ENCODE measurements at places on chromosomes 6 and 20. TPM values are rescaled to one million over a fixed set of nuclear protein-coding genes. Genes with fewer than 3 reads are reported as not detected.

MYCT1 gene
- 156 TPM for total RNA-seq

DNA sequence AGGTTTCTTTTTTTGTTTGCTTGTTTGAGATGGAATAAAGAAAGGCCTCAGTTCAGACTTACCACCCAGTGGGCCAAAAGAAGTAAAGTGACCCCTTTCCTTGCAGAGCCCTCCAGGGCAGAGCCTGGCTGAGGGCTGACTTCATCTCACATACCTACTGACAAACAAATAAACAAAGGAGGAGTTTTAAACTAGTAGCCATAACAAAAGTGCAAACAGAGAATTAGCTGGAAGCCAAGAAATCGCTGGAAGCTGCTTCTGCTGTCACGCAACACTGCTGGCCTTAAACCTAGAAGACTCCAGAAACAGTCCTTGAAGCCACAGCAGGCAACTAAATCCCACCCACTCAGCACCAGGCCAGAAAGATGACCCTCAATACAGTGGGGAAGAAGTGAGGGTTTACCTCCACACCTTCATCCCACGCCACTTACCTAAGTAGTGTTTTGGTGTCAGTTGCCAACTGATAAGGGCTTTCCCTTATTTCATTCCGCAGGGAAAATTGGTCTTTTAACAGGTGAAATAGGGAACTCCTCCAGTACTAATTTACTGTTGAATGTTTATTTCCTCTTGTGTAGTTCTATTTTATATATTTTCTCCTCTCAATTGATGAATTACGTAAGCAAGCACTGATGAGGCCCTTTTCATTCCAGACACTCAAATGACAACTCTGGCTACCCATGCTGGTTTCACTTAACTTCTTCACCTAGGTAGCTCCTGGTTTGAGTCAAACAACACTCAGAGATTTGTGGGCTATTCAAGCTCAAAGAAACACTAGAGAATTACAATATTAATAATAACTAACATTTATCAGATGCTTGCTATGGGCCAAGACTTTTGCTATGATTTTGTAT is 46.2 kb downstream of the EDN1 start:
- DNase-seq = no peak

CST7 gene
- total RNA-seq = not detected

GRCh38 chr6:160076009-160076408 is 45.6 kb upstream of the SLC22A1 start:
- no peak for DNase-seq

SLC12A5 gene
- total RNA-seq = 2.2 TPM

DNA sequence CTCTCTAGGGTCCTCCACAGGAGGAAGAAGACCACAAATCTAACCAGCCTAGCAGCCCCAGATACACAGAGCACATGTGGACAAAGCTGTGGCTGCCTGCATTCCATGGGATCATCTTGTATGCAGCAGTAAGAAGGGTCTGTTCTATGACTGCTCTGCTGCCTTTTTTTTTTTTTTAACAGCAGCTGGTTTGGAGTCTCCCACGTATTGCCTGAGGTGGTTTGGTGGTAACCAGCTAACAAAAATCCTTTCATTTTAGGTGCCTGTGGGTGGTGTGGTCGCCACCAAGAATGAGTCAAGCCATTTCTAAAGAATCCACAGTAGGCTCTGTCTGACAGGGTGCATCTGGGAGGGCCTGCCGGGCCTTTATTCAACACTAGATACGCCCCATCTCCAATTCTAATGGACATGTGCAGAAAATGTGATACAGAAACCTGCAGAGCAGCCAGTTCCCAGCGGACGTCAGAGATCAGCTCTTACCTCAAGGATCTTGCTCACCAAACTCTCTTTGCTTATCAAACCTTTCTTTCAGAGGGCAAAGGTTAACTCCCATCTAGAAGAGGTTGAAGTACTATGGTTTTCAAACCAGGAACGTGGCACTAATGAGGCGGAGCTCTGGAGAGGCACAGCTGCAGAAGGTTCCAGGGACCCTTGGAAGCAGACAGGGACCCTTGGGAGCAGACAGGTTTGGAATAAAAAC is 32.0 kb downstream of the GNAS-AS1 start:
- no peak for DNase-seq

- DNase-seq = no peak
Measured at GRCh38 chr6:86782328-86782727, 155.0 kb upstream of the HTR1E start.

THBD gene
- total RNA-seq = 20.7 TPM

GRCh38 chr6:122381494-122382265 is 17.8 kb upstream of the HSF2 start:
- peak; percentile 25 for DNase-seq

FHL5 gene
- not detected for total RNA-seq

- DNase-seq = no peak
Measured at GRCh38 chr6:7062451-7063162, 45.2 kb upstream of the RREB1 start.

GRCh38 chr6:135647521-135647920 is 150.0 kb upstream of the AHI1 start:
- no peak for DNase-seq

- DNase-seq = no peak
Measured at GRCh38 chr6:3794092-3794491, 42.6 kb upstream of the PXDC1 start.

DNA sequence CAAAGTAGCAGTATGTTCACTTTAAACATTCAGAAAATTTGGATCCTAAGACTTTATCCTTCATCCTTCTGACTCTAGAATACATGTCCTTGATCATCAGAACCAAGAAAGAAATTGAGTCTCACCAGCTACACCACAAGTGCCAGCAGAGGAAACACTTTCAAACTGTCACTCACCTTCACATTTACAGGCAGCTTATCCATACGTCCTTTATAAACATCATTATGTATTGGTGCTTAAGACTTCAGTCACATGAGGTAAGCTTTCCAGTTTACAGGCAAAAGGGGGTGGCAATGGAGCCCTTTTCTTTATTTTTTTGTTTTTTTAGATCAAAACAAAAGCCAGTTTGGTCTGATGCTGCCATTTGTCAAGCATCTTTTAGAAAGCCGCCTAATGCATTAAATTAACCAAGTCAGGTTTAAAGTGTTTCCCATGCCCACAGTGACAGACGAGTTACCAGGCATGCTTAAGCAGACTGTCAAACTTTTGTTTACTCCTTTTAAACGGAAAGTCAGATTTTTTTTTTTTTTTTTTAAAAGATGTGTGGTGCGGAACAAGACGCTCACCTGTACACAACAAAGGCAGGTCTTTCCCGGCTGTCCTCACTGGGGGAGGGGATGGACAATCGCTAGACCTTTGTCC is 952 bp upstream of the BRPF3 start:
- DNase-seq = no peak

DNA sequence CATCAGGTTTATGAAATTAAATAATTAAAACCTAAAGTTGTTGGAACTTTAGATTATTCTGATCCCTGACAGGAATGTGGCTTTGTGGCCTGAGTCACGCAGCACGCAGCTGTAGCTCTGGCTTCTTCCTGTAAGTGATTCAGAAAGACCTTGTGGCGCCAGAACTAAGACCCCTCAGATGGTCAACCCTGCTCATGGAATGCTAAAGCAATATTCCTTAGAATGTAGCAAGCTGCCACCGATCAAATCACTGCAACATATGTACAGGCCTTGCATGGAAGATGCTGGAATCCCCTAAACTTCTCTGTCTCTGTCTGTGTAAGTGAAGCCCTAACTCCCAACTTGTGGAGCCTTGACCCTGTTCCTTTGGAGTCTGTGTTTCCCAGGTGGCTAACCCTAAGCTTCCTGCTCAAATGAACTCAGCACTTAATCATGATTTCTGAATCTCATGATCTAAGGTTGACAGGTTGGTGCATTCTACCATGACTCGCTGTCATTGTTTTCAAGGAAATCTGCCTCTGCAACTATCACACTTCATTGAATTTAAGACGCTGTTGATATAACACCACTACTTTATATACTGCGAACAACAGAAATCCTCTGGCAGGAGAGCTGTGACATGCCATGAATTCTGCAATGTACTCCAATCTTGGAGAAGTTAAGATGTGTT is 111.2 kb upstream of the CST7 start:
- DNase-seq = no peak

FILIP1 gene
- total RNA-seq = 21.7 TPM

- no peak for DNase-seq
Measured at GRCh38 chr6:89859744-89860143, 30.1 kb downstream of the CASP8AP2 start.

DNA sequence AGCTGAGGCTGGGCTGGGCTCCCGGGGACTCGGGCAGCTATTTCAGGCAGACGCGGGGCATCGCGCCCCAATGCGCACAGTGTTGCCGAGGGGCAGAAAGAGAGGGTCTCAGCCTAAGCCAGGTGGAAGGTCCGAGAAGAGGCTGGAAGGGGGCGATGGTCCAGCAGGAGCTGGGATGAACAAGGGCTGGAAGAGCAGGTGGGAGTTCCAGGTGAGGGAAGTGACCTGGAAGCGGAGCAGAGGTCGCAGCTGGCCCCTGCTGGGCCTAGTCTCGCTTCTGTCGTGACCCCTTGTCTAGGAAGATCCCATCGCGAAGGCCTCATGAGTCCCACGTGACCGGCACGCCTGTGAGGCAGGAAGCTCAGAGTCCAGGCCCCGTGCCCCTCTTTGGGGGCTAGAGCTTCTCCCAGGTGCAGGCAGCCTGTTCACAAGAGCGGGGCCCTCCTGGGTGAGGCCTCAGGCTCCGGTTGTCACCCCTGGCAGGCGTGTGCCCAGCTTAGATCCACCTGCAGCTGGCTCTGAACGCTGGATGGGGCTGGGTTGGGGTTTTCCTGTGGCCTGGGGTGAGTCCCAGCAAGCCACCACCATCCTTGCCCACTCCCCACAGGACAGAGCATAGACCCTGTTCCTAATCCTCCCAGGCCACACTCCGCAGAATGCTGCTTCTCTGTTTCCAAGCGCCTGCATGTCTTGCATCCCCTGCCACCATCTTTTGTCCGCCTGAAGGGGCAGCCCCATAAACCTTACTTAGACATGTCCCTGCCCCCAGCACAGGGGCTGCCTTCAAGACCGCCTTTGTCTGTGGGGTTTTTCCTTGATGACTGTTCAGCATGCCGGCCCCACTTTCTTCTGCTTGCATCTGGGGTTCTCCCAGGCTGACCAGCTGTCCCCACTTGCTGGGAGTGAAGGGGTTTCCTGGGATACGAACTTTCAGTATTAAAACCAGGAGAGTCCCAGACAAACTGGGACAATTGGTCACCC is 15.1 kb downstream of the SLC22A3 start:
- no peak for DNase-seq

- DNase-seq = no peak
Measured at GRCh38 chr6:90204327-90205056, 92.2 kb downstream of the BACH2 start.

DNA sequence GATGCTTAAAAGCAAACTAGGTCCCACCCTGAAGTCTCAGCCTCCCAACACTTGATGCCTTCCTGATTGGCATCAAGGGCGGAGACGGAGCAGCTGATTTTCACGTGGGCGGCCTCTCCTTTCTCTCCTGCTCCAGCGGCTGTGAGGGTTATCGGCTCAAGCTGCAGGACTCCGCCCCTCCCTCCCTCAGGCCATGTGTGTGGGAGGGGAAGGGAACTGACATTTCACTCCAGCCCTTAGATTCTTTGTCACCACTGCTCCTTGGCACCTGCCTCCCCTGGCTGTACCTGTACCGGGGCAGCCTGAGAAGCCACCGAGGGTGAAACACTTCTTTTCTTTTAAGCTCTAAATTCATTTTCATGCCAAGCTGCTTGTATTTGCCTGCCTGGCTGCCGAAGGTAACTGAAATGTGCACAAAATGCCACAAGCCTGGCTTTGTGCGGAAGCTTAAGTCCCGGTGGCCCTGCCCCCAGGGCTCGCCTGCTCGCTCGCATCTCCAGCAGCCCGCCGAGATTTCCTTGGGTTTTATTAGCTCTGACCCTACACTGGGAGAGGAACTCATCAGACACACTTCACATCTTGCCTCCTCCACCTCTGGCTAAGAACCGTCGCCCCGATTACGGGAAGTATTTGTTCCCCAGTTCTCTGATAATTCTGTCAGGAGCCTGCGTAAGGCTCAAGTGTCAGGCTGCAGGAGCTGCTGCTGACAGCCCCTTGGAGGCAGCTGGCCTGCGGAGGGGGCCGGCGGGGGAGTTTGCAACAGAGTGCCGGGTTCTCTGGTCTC is 9.6 kb upstream of the CPNE5 start:
- no peak for DNase-seq

GRCh38 chr6:159089443-159089842 is 44.7 kb upstream of the TAGAP start:
- DNase-seq = no peak

DNA sequence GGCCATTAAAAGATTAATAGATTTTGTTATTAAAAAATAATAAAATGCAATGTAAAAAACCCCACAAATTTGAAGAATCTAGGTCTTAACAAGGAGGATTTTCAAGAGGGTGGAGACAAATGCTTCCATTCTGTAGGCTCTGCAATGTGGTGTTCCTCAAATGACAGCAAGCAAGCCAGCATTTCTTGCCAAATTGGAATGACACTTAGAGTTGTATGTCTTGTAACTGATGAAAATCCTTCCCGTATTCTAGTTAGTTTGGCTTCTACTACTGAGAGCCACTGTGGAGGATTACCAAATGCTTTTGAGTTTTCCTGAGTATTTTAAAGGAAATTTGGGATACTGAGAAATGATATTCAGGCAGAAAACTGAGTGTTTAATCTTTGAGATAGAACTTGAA is 1225.5 kb upstream of the CITED2 start:
- DNase-seq = no peak

EBF4 gene
- total RNA-seq = 4.1 TPM

PTCRA gene
- not detected for total RNA-seq

NCOA7 gene
- total RNA-seq = 33.1 TPM

DNA sequence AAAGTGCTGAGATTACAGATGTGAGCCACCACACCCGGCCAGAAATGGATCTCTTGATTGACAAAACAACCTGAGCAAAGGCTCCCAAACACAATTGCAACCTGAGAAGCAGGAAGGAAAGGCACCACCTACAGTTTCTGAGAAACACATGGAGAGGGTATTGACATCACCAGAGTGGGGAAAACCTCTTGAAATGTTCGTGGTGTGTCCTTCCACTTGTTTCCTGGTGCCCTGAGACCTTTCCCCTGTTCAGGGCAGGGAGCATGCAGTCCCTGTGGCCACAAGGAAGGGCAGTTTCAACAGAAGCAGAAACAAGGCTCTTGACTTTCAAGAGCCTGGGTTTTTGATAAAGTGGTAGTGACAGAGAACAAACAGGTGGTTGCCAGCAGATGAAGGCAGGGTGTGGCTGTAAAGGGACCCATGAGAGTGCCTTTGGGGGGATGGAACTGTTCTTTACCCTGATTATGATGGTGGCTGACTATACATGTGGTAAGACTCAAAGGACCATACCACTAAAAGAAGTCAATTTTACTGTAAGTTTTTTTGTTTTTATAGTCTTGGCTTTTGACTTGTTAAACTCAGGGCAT is 3.2 kb upstream of the BPIFA1 start:
- no peak for DNase-seq

DNA sequence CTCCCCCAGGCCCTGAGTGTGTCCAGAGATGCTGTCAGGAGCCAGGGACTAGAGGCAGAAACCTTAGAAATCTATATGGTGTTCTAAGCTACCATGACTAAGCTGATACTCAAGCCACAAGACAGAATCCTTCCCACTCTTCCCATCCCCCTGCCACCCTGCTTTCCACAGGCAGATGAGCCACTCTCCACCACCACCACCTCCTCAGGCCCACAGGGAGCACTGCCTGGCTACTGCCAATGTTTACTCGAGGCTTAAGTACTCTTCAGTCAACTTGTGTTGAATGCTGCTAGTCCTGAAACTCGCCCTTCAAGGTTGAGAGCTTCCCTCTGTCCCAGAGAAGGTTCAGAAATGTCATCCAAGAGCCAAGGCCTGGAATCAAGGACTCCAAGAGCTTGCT is 56.2 kb downstream of the CENPW start:
- no peak for DNase-seq
